Hippocampal formation (tissue), 2 donors: ENCODE measurements at places on chromosomes 12 and 14.

DNA sequence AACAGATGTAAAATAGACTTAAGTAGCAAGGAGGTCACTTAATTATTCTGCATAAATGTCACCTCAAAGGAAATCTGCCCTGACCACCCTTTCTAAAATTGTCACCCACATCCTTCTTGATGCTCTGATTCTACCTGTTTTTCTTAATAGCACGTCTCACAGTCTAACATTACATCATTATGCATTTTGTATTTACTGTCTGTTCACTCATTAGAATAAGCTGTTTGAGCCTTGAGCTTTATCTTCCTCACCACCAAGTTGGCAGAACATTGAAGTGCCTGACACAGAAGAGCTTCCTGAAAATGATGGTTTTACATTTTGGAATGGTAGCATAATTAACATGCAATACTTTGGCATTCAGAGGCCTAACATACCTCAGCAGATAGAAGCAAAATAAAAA, 8.8 kb upstream of the TMEM117 start:
- DNase-seq = no peak

DNA sequence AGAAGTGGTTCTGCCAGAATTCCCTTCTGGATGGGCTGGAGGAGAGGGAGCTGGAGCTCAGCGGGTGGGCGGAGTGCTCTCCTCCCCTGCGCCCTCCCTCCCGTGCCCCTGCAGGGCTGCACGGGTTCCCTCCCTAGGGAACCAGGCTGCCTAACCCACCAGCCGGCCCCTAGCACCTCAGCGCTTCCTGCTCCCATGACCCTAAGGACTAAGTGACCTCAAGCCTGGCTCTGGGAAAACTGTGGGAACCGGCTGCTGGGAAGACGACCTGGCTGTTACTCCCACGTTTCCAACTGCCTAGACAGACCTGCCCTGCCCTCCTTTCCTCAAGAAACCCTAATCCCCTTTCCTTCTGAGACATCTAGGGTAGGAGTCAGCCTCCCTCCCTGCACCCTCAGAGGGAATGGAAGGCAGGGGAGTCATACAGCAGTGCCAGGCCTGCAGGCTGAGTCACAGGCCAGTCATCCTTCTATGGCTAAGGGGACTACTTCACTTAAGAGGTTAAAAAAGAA, 31.5 kb downstream of the SLC6A12 start:
- DNase-seq = no peak

GRCh38 chr12:65614259-65614889, 209.9 kb upstream of the HMGA2 start:
- DNase-seq = no peak

- DNase-seq = no peak
Measured at GRCh38 chr14:36773136-36773540, 111.5 kb downstream of the PAX9 start.

GRCh38 chr14:98908050-98908449, 363.9 kb downstream of the BCL11B start:
- no peak for DNase-seq

DNA sequence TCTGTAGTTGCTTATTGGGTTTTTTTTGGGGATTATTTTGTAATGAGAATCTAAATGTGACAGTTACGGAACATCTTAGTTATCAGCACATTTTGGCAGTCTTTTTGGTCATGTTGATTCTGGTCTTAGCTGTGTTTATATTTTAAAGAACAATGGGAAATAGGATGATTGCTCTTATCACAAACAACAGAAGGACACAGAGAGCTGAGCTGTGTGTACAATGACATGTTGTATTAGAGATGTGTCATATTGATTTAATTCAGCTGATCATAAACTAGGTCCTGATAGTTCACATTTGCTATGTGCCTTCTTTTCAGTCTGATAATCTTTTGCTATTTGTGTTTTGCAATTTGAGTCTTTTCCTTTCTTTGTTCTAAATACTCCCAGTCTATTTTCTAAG, 781.7 kb downstream of the TRHDE start:
- DNase-seq = no peak

DNA sequence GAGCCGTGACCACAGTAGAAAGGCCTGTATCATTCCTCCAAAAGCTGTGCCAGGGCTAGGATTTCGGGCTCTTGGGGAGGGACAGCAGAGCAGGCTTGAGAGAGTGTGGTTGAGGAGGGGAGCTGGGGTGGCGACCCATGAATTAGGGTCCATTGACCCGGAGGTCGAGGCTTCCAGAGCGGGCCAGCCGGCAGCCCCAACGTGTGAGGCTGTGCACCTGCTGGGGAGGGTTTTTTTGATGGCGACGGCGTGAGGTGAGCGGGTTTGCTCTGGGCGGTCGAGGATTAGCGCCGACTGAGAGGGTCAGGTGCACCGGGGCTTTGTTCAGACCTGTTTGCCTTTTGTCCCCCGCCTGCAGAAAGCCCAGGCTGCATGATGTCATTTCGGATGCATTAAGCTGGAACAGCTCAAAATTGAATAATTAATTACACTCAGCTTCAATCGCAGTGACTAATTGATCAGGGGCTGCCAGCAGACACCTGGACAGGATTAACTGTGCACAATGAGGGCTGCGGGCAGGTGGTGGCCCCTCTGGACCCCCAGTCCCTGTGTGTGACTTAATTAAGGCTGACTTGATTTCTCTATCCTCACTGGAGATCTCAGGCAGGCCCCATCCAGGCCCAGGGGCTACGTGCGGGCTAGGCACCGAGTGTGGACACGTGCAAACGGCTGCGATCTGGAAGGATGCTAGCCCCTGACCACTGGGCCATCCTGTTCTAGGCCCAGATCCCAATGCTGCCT, 42.1 kb upstream of the MEG3 start:
- no peak for DNase-seq

DNA sequence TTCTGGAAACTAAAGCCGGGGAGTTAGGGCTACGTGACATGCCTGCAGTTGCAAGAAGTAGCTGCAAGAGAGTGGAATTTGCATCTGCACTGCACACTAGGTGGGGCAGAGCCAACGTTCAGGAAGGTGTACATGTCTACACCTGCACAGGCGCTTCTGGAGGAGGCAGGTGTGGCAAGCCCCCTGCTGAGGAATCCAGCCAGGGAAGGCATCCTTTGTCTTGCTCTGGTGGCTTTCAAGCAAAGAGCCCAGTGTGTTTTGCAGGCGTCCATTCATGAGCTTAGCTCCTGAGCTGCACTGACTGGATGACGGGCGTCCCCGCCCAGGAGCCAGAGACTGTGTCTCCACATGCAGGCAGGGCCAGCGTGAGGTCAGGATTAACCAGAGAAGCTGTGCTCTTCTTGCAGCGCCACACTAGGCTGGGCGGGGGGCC, 116.3 kb downstream of the ZFP36L1 start:
- no peak for DNase-seq

DNA sequence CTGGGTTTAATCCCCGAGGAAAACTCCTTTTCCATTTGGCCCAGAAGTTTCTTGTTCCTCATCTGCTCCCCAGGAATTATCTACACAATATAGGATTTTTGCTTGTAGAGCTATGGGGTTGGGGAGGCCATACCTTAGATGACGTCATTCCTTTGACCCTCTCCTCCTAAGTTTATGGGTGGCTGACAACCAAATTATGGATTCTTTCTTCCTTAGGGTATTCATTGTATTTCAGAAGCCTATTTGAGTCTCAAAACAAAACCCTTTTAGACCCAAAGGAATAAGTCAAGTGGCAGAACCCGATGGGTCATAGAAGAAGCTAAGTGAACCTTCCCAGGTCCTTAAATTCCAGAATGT, 14.2 kb downstream of the PROX2 start:
- no peak for DNase-seq

- DNase-seq = no peak
Measured at GRCh38 chr12:53967421-53967925, 5.5 kb upstream of the HOXC11 start.

DNA sequence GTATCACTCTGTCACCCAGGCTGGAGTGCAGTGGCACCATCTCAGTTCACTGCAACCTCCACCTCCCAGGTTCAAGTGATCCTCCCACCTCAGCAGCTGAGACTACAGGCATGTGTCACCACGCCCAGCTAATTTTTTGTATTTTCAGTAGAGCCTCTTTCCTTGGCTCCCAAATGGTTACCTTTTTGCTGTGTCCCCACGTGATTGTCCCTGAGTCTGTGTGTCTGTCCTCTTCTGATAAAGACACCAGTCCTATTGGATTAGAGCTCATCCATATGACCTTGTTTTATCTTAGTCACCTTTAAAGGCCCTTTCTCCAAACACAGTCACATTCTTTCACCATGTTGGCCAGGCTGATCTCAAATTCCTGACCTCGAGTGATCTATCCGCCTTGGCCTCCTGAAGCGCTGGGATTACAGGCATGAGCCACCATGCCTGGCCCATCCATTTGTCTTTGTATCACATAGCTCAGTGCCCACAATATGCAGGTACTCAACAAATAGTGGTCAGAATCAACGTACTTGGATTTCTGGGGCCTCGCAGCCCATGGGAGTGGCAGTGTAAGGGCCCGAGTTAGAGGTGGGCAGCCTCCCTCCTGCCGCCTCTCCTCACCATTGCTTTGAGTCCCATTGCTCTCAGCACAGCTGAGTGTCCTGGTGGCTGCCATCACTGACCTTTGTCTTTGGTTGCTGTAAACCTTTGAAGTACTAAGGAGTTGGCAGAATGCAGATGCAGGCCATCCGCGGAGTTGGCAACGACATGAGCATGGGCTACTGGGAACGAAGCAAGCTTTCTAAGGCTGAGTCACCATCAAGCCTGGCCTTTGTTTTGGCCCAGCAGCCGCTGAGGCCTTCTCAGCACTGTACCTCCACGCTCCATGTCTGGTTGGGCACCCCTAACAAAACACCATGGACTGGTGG, 9.3 kb downstream of the TPCN1 start:
- no peak for DNase-seq

DNA sequence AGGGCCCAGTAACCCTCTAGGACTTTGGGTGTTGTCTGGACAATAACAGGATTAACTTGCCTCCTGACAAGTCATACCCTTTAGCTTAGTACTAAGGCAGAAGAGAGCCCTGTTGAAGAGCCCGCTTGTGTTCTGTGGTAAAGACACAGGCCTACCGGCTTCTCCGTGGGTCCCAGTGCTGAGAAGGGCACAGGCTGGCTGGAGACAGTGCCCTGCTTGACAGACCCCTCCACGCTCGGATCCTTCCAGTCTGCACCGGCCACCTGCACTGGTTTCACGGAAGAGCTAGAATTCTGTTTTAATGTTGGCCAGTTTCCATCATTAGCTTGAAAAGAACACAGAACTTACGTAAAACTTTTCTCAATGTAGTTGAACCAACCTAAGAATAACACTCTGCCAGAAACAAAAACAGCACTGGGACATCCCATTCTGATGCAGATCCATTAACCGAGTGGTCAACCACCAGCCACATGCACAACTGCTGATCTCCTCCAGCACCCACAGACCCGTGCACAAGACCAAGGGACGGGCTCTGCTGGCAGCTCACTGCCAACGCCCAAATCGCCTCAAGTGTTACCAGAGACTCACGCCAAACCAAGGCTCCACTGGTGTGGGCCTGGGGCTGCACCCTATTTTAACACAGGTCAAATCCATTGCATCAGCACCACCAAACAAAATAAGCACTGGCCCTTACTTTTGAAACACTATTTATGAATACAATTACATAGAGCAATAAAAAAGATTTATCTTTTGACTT, 27.1 kb downstream of the ZFYVE21 start:
- no peak for DNase-seq

- no peak for DNase-seq
Measured at GRCh38 chr12:2051700-2052621, 826 bp upstream of the CACNA1C start.

DNA sequence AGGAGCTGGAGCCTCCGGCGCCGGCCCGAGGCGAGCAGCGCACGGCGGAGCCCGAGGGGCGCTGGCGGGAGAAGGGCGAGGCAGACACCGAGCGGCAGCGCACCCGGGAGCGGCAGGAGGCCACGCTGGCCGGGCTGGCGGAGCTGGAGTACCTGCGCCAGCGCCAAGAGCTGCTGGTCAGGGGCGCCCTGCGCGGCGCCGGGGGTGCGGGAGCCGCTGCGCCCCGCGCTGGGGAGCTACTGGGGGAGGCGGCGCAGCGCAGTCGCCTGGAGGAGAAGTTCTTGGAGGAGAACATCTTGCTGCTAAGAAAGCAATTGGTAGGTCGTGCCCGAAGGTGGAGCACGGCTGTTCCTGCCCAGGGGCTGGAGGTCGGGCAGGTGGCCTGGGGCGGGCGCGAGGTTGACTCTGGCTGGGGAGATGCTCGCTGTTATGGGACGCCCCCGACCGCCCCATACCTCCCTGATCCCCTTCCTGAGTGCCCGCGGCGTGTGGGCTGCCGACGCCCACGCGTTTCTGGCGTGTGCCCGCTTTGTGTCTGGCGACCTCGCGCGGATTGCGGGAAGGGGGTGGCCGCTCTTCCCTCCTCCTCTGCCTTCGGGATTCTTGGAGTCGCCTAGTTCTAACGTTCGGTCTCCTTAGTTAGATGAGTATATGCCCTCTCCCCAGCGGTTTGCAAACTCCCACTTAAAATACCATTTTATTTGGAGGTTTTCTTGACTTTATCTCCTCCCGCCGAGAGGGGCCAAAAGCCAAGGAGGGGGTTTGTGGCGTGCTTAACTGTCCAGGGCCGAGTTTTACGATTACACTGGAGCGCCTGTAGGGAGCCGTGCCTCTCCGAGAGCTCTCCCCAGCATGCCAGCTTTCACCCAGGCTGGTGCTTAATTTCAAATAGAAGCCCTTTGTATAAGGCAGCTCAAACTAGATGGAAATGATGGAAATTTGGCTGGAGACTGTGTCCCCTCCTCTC, 752 bp downstream of the DACT1 start:
- no peak for DNase-seq

- peak; percentile 41 for DNase-seq
Measured at GRCh38 chr14:67694791-67695393, 672 bp downstream of the RDH11 start.

DNA sequence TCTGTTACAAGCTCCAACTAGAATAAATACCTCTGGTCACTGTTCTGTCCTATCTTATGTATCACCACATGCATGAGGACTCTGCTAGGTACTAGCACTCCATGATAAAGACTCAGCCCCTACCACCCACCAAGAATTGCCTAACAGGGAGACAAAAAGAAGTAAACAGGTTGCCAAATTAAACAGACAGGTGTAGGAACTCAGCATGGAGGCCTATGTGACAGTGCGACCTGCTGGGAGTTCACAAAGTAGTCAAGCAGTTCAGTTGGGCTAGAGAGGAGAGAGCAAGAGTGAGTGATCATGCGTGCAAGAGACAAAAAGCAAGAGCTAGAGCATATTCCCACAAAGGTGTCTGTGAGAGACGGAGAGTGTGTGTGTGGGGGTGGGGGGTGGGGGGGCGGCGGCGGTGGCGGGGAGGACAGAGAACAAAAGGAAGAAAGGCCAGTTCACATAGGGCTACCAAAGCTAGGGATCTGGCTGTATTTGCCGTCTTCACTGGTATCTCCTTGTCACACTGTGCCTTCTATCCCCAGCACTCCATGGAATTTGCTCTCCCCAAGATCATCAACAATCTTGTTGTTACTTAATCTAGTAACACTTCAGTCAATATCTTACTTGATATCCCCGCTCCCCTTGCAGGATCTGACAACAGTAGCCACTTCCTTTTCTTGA, 81.2 kb downstream of the SPPL3 start:
- no peak for DNase-seq
